Gastroesophageal sphincter (tissue), 4 donors: ENCODE measurements at places on chromosomes 11 and 22. TPM values are rescaled to one million over a fixed set of nuclear protein-coding genes. Genes with fewer than 3 reads are reported as not detected.

Gene TRIM49
- total RNA-seq = not detected

Gene TRIM29
- total RNA-seq = 1.2 TPM

Gene ALDH3B1
- total RNA-seq = 15.1 TPM

Gene SEPTIN5
- total RNA-seq = 28.4 TPM

Gene CDC45
- 2.1 TPM for total RNA-seq

Gene DUSP8
- total RNA-seq = 3.3 TPM

Gene SERPING1
- total RNA-seq = 445 TPM

Gene ZNF74
- total RNA-seq = 19.9 TPM

Gene PRODH
- total RNA-seq = 12.3 TPM

Gene KRTAP5-1
- not detected for total RNA-seq

Gene MYOD1
- not detected for total RNA-seq

Gene GGT5
- 26.3 TPM for total RNA-seq

Gene SLC22A8
- total RNA-seq = not detected

Gene AGBL2
- 1.2 TPM for total RNA-seq

Gene INSC
- total RNA-seq = 11.4 TPM

Gene OR8B12
- not detected for total RNA-seq

Gene NXPE4
- total RNA-seq = not detected

Gene CD3G
- total RNA-seq = 0.46 TPM

Gene C1QTNF5
- total RNA-seq = 44.3 TPM

Gene CBLIF
- not detected for total RNA-seq

Gene OR1S2
- not detected for total RNA-seq

Gene CHRM1
- total RNA-seq = 0.89 TPM

Gene TMPRSS13
- total RNA-seq = 0.31 TPM

Gene ACRV1
- total RNA-seq = not detected

Gene POU2AF3
- total RNA-seq = 2.2 TPM

Gene RNF121
- 13.1 TPM for total RNA-seq

Gene ELFN2
- total RNA-seq = 0.19 TPM

Gene POTEH
- total RNA-seq = not detected

Gene C1QTNF4
- 0.47 TPM for total RNA-seq

Gene APOL5
- not detected for total RNA-seq

Gene SCGB1D2
- total RNA-seq = not detected

Gene MS4A6E
- not detected for total RNA-seq

Gene MYBPC3
- total RNA-seq = 0.13 TPM

Gene LIF
- 0.59 TPM for total RNA-seq

Gene HPX
- total RNA-seq = not detected

Gene LUZP2
- total RNA-seq = not detected

Gene MUC6
- total RNA-seq = not detected

Gene MAPK12
- 10.1 TPM for total RNA-seq
